ENCODE measurements at places on chromosomes 3 and 15.

GRCh38 chr15:57296473-57297162, 79.7 kb upstream of the CGNL1 start:
- DNase-seq: no peak

DNA sequence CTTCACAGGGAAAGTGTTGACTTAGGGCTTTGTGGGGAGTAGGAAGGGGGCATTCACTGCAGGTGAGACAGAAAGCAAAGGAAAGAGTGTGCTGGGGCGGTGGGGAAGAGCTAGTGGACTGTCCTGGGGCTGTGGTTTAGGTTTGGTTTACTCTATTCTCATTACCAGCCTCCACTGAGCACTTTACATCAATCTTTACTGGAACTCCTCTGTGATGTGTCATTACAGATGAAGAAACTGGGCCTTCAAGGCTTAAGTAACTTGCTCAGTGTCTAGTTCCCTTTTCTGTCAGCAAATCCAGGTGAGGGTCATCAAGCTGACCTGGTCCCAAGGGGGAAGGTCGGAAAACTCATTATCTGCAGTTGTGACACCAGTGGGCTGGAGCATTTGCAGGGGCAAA, 120.2 kb upstream of the PFN2 start:
- DNase-seq: no peak

DNA sequence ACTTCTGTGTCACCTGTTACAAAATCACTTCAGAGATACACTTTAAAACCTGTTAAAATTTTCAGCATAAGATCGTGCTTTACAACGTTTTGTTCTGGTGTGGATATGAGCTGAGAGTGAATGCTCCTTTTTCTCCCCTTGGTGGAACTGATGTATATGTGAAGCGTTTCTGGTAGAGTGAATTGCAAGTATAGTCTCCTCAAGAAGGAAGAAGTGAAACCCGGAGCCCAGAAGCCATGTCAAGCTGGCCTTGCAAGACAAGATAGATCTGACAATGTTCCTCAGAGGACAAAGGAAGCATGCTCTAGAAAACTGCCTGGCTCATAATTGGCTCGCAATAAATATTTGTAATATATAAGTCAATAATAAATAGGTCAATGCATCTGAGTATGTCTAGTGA, 23.6 kb downstream of the SERPINI2 start:
- DNase-seq: no peak

GRCh38 chr3:51340989-51341636, 44.0 kb upstream of the MANF start:
- no peak for DNase-seq

GRCh38 chr3:15634671-15635070, 33.1 kb downstream of the BTD start:
- no peak for DNase-seq

DNA sequence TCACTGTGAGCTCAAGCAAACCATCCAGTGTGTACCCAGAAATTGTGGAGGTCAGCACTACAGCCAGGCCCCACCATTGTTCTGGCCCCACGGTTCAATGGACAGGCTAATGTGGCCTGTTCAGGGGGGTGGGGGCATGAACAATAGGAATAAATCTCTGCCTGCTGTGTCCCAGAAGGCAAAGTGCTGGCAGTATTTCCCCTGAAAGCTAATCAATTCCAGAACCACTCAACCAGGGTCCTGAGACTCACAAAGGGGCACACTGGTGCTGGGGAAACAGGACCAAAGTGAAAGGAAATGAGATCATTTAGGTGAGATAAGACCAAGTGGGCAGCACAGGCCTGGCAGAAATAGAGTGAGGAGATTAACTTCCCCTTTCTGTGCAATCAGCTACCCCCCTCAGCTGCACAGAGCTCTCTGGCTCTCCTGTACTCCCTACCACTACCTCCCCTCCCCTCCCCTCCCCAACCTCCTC, 11.5 kb downstream of the CRYGS start:
- DNase-seq: no peak

GRCh38 chr3:160577556-160578195, 12.3 kb upstream of the KPNA4 start:
- no peak for DNase-seq

GRCh38 chr3:55505776-55506175, 18.7 kb upstream of the WNT5A start:
- DNase-seq: no peak

- peak; percentile 13 for DNase-seq
Measured at GRCh38 chr3:46632792-46633191, 20.5 kb downstream of the FAM240A start.

GRCh38 chr3:106530367-106530766, 661.6 kb upstream of the CBLB start:
- DNase-seq: no peak

DNA sequence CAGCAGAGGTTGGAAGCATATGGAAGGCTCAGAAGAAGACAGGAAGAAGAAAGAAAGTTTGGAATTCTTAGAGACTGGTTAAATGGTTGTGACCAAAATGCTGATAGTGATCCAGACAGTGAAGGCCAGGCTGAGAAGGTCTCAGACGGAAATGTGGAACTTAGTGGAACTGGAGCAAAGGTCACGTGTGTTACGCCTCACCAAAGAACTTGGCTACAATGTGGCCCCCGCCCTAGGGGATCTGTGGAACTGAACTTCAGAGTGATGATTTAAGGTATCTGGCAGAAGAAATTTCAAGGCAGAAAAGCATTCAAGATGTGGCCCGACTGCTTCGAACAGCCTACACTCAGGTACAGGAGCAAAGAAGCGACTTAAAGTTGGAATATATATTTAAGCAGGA, 83.1 kb downstream of the MYO5A start:
- no peak for DNase-seq

- DNase-seq: no peak
Measured at GRCh38 chr3:140505876-140506275, 172.0 kb upstream of the TRIM42 start.

DNA sequence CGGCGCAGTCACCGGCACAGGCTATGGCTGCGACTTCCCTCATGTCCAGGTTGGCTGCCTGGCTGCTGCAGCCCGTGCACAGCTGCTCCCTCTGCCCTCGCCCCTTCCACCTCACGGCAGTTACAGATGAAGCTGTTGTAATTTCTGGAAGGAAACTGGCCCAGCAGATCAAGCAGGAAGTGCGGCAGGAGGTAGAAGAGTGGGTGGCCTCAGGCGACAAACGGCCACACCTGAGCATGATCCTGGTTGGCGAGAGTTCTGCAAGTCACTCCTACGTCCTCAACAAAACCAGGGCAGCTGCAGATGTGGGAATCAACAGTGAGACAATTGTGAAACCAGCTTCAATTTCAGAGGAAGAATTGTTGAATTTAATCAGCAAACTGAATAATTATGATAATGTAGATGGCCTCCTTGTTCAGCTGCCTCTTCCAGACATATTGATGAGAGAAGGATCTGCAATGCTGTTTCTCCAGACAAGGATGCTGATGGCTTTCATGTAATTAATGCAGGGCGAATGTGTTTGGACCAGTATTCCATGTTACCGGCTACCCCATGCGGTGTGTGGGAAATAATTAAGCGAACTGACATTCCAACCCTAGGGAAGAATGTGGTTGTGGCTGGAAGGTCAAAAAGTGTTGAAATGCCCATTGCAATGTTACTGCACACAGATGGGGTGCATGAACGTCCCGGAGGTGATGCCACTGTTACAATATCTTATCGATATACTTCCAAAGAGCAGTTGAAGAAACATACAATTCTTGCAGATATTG, 13.2 kb upstream of the GNB4 start:
- no peak for DNase-seq

DNA sequence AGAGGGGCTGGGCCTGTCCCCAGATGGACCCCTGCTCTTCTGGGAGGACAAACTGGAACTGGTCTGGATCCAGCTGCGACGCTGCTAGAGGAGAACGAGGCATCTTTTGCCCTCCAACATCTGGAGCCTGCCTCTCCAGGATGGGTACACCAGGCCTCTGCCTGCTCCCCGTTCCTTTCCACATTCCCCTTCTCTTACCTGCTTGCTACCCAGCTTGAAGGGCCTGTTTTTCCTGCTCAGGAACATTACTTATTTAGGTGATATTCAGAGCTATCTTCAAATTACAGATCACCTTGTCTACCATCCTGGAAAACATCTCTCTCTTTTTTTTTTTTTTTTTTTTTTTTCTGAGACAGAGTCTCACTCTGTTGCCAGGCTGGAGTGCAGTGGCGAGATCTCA, 64.0 kb downstream of the CHRD start:
- DNase-seq: no peak
